ENCODE measurements at places on chromosomes 4 and X. TPM values are rescaled to one million over a fixed set of nuclear protein-coding genes. Genes with fewer than 3 reads are reported as not detected.

Gene SCD5
- 68.1 TPM for polyA plus RNA-seq

Gene AMOT
- polyA plus RNA-seq = 27.7 TPM

Gene PLXNB3
- polyA plus RNA-seq = 5.0 TPM

DNA sequence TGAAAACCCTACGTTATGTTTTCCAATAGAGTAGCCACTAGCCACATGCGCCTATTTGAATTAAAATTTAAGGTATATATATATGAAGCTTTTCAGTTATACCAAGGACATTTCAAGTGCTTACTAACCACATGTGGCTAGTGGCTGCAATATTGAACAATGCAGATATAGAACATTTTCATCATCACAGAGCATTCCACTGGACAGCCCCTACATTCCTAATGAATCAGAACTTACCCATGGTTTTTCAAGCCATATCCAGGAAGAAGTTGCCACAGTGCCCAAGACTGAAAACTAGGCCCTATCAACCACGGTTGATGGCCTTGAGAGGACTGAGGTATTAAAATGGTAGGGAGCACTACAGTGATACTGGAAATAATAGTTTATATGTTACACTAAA, 29.7 kb downstream of the NEK1 start:
- DNase-seq = no peak

DNA sequence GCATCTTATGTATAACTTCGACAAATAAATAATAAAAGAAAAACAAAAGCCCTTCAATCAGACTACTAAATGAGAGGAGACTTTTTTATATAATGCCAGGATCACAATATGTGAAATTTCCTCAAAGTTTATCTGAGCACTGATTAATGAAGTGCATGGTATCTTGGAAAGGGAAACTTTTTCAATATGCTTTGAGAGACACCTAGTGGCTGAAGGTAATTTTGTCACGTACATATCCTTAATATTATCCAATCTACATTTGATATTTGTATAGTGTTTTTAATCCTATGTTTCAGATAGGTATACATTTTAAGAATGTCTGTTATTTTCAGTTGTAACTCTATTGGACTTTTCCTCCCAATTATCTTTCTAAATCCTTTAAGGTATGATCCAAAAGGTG, 146.8 kb downstream of the KLHL4 start:
- DNase-seq = no peak

GRCh38 chr4:94448815-94449375, 2.8 kb upstream of the PDLIM5 start:
- peak; percentile 60 for DNase-seq

DNA sequence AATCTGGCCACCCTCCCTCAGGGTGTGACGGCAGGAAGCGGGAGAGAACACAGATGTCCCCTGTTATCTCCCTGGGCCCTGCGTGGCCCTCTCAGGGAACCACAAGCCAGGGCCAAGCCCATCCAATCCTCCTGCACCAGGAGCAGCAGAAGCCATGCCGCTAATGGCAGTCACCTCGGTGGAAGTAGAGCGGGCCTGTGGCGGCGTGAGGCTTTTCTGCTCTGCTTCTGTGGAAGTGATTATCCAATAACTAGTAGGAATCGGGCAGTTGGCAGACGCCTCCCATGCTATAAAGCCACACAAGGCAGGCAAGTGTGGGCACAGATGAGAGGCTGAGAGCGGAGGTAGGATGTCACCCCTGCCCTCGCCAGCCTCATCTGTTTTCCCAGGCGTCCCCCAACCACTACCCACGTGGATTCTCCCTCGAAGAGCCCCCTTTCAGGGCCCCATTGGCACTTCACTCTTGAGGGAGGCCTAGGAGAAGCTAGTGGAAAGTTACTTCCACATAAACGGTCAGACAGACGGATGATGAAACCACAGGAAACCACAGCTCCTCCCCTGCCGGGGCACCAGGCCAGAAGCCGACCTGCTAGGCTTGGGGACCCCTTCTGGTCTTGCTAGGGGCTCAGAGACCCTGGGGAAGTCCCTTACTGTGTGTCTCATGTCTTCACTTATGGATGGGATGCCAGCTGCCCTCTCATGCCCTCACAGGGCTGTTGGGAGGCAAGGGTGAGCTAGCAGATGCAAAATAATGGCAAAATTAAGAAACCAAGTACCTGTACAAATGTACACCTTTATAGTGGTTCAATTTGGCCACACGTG, 18.8 kb upstream of the TMSB4X start:
- no peak for DNase-seq

GRCh38 chr4:30770049-30770549, 49.9 kb downstream of the PCDH7 start:
- DNase-seq = peak; percentile 19

DNA sequence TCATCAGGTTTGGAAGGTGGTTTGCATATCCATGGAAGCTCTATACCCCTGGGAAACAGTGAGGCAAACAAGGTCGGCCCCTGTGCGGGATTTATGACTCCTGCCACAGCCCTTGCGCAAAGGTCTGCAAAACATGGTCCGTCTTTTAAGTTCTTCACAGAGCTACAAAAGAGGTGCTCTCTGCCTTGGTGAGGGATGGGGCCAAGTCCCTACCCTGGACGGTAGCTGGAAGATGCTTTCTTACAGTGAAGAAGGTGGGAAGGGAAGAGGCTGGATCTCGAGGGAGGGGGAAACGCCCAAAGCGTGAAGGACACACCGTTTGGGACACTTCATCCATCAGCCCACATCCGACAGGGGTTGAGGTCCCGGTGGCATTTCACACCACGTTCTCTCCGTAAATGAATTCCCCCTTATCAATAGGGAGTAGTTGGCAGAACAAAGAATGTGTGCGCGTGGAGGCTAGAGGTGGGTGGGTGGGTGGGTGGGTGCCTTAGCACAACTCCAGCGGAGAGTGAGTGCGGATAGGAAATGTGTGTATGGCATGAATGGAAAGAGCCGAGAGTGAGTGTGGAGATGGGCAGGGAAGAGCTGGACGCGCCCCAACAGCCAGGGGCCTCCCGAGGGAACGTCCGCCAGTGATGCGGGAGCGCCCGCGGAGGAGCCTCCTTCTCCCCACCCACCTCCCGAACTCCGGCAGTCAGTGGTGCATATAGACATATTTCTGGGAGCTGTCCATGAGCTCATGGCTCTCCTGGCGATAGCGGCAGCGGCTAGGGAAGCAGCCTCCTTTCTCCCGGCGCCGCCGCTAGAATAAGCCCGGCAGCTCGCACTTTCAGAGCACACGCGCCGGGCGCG, 68.3 kb downstream of the LARP7 start:
- DNase-seq = peak; percentile 31

DNA sequence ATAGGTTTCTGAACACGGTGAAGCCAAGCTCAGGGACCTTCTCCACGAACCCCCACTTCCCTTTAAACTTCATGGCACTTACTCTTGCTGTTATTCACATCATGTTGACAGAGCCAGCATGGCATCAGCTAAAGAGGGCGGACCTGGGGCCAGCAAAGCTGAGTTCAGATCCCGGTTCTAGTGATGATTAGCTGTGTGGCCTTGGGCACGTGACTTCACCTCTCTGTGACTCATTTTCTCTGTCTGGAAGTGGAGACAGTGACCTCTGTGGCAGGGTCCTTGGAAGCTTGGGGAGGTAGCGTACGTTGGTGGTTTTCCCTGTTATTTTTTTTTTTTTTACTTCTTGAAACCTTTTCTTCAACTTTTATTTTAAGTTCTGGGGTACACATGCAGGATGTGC, 13.4 kb downstream of the EVC start:
- DNase-seq = no peak

DNA sequence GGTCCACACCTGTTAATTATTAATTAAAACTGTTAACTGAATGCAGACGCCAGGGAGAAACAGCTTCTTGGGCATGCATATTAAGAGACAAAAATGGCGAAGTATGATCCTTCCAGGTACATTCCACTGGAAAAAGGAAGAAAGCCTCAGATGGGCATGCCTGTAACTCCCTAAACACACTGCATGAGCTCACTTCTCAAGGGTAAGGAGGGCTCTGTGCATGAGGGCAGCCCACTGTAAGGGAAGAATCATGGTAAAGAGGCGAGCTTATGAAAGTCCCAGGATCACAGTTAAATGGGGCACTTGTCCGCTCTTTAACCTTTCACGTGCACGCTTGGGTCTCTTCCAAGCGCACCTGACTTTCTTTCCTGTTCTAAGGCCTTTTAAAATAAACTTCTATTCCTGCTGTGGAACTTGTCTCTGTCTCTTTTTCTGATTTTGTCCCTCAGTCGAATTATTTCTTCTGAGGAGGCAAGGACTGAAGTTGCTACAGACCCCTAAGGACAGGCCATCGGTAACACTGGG, 321.7 kb downstream of the PPP1R2C start:
- peak; percentile 80 for DNase-seq

GRCh38 chr4:43223820-43224219, 331.3 kb downstream of the GRXCR1 start:
- no peak for DNase-seq

DNA sequence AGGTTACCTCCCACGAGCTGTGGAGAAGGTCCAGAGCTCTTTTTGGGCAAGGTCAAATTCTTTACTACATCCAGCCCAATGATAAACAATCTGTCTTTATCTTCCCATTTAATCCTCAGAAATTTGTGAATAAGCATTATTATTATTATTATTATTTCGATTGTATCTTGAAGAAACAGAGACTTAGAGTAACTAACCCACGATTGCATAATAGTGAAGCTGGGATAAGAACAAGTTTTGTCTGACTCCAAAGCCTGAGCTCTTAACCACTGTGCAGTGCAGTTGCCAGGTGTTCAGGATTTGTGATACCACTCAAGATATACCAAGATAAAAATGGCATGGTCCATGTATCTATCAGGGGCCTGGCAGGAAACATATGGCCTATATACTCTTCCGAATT, 166.5 kb upstream of the LDB2 start:
- DNase-seq = no peak
